ENCODE measurements at places on chromosomes 11 and 22.

DNA sequence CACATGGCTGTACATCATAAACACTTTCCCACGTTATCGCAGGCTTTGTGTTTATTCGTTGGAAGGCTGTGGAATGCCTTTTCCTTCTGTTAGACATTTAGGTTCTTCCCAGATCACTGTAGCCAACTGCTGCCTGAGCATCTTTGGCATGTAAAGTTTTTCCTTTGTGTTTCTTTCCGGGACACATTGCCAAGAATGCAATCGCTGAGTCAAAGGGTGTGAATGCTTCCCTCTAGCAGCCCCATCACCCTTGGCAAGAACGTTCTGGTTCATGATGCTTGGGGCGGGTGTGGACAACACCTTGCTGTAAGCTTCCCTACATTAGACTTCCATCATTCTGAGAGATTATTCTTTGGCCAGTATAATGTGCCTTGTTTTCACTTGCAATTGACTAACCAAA is 136.2 kb downstream of the OSBP2 start:
- no peak for DNase-seq

DNA sequence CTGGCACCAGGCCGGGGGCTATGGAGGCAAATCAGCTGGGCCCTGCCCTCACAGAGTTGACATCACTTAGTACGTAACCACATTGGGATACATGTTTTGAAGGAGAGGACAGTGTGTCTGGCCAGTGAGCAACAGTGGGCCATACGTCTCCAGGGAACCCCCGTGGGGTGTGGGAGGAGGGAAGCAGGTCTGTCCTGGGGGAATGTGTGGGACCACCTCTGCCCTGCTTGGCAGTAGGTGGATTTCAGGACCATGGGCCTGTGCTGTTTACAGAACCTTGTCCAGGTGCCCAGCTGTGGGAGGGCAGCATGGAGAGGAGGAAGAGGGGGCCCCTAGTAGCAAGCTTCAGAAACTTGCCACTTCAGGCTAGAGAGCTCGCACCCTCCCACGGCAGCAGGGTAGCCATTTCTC is 21.0 kb downstream of the P2RY2 start:
- DNase-seq: no peak

- no peak for DNase-seq
Measured at GRCh38 chr11:134670961-134671370, 258.9 kb upstream of the B3GAT1 start.

DNA sequence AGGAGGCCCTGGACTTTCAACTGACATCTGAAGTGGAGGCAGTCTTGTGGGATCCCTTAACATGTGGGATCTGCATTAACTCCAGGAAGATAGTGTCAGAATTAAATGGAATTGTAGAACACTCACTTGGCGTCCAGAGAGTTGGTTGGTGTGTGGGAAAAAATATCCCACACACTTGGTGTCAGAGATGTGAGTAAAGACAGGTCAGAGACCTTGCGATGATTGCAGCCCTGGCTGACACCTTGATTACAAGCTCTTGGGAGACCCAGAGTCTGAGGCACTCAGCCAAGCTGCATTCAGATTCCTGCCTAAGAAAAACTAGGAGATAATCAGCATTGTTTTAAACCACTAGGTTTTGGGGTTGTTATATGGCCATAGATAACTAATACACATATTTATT is 7.2 kb upstream of the TPCN2 start:
- DNase-seq: no peak

GRCh38 chr11:111932611-111932950 is 4.6 kb upstream of the DIXDC1 start:
- no peak for DNase-seq

DNA sequence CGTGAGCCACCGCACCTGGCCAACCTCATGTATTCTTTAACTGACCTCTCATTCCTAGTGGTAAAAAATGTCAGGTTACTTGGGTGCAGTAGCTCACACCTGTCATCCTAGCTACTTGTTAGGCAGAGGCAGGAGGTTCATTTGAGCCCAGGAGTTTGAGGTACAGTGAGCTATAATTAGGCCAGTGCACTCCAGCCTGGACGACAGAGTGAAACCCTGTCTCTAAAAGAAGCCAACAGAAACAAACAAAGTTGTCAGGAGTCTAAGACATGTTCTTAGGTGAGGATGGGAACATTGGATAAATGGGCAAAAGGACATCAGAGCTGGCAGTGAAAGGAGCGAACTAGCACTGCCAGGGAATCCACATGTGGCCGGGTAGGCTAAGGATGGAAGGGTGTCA is 18.1 kb downstream of the MADD start:
- no peak for DNase-seq

DNA sequence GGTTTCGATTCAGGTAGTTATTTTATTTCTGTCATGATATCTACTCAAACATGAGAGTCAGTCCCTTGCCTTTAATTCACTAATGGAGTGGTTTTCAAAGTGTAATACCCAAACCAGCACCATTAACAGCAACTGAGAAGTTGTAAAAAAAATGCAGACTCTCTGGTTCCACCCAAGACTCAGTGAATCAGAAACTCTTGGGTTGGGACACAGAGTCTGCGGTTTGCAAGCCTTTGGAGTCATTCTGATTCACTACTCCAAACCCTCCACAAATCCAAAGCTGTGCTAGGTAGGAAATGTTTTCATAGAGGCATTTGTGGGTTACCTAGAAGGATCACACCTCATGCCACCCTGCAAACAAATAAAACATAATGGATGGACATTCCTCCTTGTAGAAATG is 340.1 kb downstream of the NTM start:
- no peak for DNase-seq

- DNase-seq: no peak
Measured at GRCh38 chr11:122807731-122808477, 30.4 kb upstream of the CRTAM start.

DNA sequence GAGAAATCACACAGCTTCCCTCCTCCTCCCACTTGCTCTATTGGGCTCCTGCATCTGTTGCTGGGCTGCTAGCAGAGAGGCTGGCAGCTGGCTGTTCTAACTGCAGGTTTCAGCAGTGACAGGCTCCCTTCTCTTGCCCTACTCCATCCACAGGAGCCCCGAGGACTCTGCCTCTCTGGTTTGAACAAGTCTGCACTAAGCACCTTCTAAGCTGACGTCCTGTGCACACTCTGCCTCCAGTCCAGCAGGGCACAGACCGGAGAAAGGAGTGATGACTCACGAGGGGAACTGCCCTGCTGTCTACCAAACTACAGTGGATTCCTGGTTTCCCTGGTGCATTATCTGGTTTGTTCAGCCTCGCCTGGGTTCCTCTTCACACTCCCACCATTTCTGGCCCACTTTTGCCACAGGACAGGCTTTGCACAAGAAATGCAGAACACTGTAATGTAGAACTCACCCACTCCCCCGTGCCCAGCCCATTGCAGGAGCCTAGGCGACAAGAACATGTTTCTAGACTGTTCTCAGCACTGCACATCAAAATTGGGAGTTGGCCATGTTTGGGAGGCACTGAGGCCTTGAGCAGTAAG is 26.0 kb downstream of the IL10RA start:
- no peak for DNase-seq

- no peak for DNase-seq
Measured at GRCh38 chr11:24267014-24267413, 229.8 kb upstream of the LUZP2 start.
